ENCODE measurements at places on chromosomes 6 and 20.

- no peaks in the 10 kb centered on the region for H3K4me1 ChIP-seq
- no peaks in the 10 kb centered on the region for H3K36me3 ChIP-seq
- H3K4me3 ChIP-seq, result no peak overlapping the region
- peaks cover 10% of the 10 kb centered on the region for H3K27me3 ChIP-seq
- H3K27ac ChIP-seq, result no peak overlapping the region
Observed at GRCh38 chr20:23622839-23623343, 14.9 kb downstream of the CST3 start.

- H3K4me1 ChIP-seq, result no peaks in the 10 kb centered on the region
- H3K27me3 ChIP-seq, result no peaks in the 10 kb centered on the region
- no peak overlapping the region for H3K27ac ChIP-seq
- H3K4me3 ChIP-seq, result no peak overlapping the region
- no peak for DNase-seq
Observed at GRCh38 chr6:147664092-147664491, 155.6 kb downstream of the SAMD5 start.

- no peak for DNase-seq
- H3K27me3 ChIP-seq, result no peaks in the 10 kb centered on the region
- no peak overlapping the region for H3K27ac ChIP-seq
- H3K4me3 ChIP-seq, result no peak overlapping the region
Observed at GRCh38 chr6:116246089-116246488, 7.8 kb downstream of the TSPYL4 start.

DNA sequence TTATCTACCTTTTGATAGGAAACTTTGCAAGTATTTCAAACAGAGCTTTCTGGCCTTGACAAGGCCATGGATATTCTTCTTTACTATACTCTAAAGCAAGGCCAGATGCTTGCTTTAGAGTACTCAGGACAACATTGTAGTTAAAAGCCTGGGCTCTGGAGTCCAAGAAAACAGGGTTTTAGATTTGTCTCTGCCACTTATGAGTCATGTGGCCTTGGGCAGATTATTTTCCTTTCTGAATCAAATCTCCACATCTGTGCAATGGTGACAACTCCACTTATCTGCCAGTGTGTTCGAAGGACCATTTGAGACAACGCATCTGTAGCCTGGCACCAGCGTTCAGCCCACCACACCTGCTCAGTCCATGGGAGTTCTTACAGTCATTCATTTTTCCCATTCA, 265.9 kb upstream of the RIN2 start:
- H3K4me1 ChIP-seq, result no peaks in the 10 kb centered on the region
- no peak overlapping the region for H3K27ac ChIP-seq
- DNase-seq, result no peak

DNA sequence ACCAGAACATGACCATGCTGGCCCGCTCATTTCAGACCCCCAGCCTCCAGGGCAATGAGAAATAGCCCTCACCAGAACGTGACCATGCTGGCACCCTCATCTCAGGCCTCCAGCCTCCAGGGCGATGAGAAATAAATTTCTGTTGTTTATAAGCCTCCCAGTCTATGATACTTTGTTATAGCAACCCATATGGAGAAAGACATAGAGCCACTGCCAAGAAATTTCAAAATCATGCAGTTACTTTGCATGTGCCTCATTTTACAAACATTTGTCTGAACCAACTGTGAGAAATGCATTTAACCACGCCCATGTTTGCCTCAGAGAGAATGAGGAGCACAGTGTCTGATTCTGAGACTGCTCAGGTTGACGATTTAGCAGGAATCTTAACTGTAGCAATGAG, 15.5 kb downstream of the CYP39A1 start:
- H3K4me3 ChIP-seq, result no peak overlapping the region
- H3K27me3 ChIP-seq, result peaks cover 17% of the 10 kb centered on the region
- no peak for DNase-seq
- no peak overlapping the region for H3K27ac ChIP-seq

GRCh38 chr20:50054231-50054547, 58.8 kb downstream of the UBE2V1 start:
- no peak overlapping the region for H3K4me3 ChIP-seq
- H3K27me3 ChIP-seq, result peaks cover 3% of the 10 kb centered on the region
- DNase-seq, result no peak
- H3K4me1 ChIP-seq, result peaks cover 5% of the 10 kb centered on the region
- H3K36me3 ChIP-seq, result no peaks in the 10 kb centered on the region

DNA sequence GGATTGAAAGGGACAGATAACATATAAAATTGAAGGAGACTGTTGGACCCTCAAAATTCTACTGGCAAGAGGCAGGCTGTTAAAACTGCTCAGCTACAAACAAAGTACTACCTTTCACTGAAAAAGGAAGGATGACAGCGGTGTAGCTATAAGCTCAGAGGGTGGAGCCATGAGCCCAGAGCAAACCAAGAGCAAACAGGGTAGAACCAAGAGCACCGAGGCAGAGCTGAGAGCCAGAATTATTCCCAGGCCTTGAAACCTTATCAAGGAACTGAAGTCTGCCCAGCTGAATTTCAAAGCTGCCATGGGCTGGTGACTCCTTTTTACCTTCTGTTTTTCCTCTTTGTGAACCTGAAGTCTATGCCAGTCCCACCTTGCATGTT, 74.7 kb upstream of the SLC4A11 start:
- H3K4me1 ChIP-seq, result no peaks in the 10 kb centered on the region
- H3K27ac ChIP-seq, result no peak overlapping the region
- H3K27me3 ChIP-seq, result no peaks in the 10 kb centered on the region
- H3K36me3 ChIP-seq, result peaks cover 3% of the 10 kb centered on the region
- no peak for DNase-seq

- no peak overlapping the region for H3K4me3 ChIP-seq
- H3K27ac ChIP-seq, result no peak overlapping the region
- no peak for DNase-seq
- no peaks in the 10 kb centered on the region for H3K4me1 ChIP-seq
Observed at GRCh38 chr6:98601716-98602115, 232.7 kb upstream of the POU3F2 start.

DNA sequence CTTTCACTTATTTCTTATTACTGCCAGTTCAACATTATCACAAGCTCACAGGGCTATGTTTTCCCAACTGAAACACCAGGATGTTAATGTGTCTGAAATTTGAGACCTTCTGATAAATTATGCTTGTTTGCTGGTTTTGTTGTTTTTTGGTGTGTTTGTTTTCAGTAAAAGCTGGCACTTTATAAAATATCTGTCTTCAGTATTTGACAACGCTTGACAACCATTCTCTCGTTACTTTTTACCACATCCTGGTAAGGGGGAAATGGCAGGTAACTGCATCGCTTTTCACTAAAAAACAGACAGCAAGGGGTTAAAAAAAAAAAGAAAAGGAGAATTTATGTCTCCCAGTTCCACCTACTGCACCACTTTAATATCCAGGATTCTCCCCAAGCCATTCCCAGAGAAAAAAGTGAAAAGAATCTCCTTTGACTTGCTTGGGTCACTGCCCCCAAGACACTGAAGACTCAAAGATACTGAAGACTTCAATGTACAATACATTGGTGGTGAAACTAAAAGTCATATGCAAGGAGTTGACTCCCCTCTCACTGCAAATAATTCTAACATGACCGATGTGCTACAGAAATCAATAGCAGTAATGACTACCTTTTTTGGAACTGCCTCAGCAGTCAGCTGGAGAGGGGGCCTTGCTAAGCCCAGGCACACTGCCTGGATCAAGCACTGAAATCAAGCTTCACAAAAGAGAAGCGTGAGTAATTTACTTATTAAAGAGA, 88.9 kb downstream of the HIVEP2 start:
- no peaks in the 10 kb centered on the region for H3K27me3 ChIP-seq
- H3K27ac ChIP-seq, result peak overlapping the region; percentile 85
- H3K4me1 ChIP-seq, result peaks cover 91% of the 10 kb centered on the region
- peak; percentile 47 for DNase-seq

GRCh38 chr20:63950701-63951397, 5.4 kb downstream of the UCKL1 start:
- H3K27ac ChIP-seq, result no peak overlapping the region
- DNase-seq, result no peak
- H3K4me1 ChIP-seq, result peaks cover 45% of the 10 kb centered on the region
- H3K36me3 ChIP-seq, result peaks cover 3% of the 10 kb centered on the region
- no peaks in the 10 kb centered on the region for H3K27me3 ChIP-seq

- DNase-seq, result no peak
- H3K27me3 ChIP-seq, result peaks cover 3% of the 10 kb centered on the region
- no peaks in the 10 kb centered on the region for H3K36me3 ChIP-seq
- H3K27ac ChIP-seq, result no peak overlapping the region
- peaks cover 4% of the 10 kb centered on the region for H3K4me1 ChIP-seq
Observed at GRCh38 chr6:36823421-36824096, 15.7 kb downstream of the CPNE5 start.

DNA sequence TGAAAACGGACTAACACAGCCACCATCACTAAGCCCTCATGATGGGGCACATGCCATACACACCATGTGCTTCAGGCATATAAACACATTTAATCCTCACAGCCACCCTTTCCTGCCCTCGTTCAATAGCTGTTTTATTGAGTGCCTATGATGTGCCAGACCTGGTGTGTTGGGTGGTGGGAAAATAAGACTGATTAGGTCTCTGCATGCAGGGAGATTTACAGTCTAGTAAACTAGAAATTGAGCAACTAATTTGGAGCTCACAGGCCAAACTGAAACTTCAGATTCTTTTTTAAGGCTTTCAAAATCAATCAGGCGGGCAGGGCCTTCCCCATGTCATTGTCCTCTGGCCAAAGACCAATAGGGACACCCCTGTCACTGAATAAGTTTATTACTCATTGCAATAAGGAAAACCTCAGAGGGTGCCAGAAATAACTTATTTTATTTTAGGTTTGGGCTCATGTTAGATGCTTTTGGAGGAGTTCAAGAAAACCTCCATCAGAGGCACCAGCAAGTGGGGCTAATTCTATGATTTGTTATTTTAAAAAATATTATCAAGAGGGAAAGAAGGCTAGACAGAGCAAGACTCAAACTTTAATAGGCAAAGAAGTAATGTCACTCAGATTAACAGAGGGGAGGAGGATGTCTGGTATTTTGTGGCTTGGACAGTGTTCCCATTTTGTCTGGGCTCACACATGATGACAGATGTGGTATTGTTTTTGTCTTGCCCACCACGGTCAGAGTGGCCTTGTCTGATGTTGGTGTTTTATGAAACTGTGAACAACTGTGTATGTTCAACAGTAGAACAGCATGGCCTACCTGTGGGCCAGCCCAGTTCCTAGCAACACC, 12.0 kb downstream of the ZFP64 start:
- no peaks in the 10 kb centered on the region for H3K27me3 ChIP-seq
- peaks cover 18% of the 10 kb centered on the region for H3K36me3 ChIP-seq
- peak; percentile 58 for DNase-seq
- no peak overlapping the region for H3K4me3 ChIP-seq

GRCh38 chr6:136958168-136958567, 36.1 kb downstream of the SLC35D3 start:
- no peak overlapping the region for H3K4me3 ChIP-seq
- H3K27me3 ChIP-seq, result peaks cover 4% of the 10 kb centered on the region
- H3K27ac ChIP-seq, result no peak overlapping the region
- no peak for DNase-seq
- H3K36me3 ChIP-seq, result no peaks in the 10 kb centered on the region
- peaks cover 7% of the 10 kb centered on the region for H3K4me1 ChIP-seq

GRCh38 chr6:170026751-170027646, 263.9 kb downstream of the DLL1 start:
- H3K27me3 ChIP-seq, result peaks cover 9% of the 10 kb centered on the region
- DNase-seq, result no peak
- H3K4me3 ChIP-seq, result no peak overlapping the region
- H3K27ac ChIP-seq, result no peak overlapping the region
- H3K4me1 ChIP-seq, result no peaks in the 10 kb centered on the region

DNA sequence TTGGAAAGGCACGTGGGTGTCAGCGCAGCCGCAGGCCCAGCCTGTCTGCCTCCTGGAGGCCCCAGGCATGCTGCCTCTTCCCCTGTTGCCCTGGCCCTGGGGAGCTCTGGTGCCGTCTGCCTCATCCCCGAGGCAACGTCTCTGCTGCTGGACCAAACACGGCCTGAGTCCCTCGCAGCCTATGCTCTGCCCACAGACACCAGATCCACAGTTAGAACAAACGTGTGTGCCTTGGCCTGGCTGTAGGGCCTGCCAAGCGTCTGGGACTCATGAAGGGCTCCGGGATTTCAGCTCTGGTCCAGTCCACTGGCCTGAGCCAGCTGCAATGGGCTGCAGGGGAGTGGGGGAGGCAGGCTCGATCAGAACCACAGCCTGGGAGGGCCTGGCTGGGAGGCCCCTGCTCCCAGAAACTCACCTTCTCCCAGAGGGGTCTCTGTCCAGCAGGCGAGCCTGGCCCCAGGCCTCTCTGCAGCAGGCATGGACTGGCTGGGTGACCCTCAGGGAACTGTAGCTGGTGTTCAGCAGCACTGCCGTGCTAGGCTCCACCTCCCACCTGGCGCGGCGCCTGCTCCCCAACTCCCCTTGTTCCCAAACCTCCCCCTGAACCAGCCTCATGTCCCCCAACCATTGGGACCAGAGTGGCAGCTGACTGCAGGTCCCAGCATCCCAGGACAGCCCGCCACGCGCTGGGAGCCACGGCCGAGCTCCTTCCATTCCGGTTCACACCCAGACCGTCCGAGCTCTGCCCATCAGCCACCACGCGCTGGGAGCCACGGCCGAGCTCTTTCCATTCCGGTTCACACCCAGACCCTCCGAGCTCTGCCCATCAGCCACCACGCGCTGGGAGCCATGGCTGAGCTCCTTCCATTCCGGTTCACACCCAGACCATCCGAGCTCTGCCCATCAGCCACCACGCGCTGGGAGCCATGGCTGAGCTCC, 197.0 kb downstream of the DLL1 start:
- no peaks in the 10 kb centered on the region for H3K36me3 ChIP-seq
- H3K4me1 ChIP-seq, result peaks cover 17% of the 10 kb centered on the region
- no peaks in the 10 kb centered on the region for H3K27me3 ChIP-seq
- no peak for DNase-seq
- no peak overlapping the region for H3K4me3 ChIP-seq

DNA sequence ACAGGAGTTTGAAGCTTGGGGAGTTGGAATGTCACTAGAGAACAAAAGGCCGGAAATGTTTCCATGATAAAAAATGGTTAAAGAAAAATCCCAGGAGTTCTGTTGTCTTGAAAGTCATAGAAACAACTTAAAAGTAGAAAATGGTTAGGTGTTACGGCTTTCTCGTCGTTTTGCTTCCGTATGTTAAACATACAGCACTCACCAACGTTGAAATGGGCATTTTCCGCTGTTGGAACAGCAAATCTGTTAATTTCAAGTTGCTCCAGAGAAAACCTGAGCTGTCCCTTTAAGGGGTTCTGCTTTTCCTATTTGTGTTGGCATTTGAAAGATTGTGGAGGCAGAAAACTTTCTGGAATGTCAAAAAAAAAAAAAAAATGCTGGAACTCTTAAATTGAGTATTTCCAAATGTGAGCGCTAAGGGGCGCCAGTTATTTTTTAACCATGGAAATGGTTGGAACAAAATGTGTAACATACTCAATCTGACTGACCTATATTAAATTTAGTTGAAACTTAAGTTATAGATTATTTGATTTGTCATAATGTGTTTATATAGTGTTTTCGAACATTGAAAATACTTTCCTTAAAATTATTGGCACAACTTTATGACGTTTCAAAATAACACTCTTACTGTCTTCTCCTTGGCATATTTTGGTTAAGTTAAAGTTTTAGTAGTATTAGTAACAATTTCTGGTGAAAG, 2.2 kb downstream of the QKI start:
- H3K27ac ChIP-seq, result peak overlapping the region; percentile 88
- peaks cover 46% of the 10 kb centered on the region for H3K4me1 ChIP-seq
- H3K36me3 ChIP-seq, result no peaks in the 10 kb centered on the region
- no peaks in the 10 kb centered on the region for H3K27me3 ChIP-seq
- peak; percentile 56 for DNase-seq

Data from activated CD8-positive, alpha-beta T cell treated with anti-CD3 and anti-CD28 coated beads for 36 hours (primary cell).